ENCODE measurements at places on chromosomes 4 and X.

GRCh38 chrX:21996872-21997455 lies 35.2 kb upstream of the PHEX start:
- DNase-seq: no peak

GRCh38 chrX:46791927-46792809 lies 33.2 kb upstream of the SLC9A7 start:
- peak; percentile 73 for DNase-seq

GRCh38 chr4:4492161-4492847 lies 49.5 kb downstream of the STX18 start:
- no peak for DNase-seq

DNA sequence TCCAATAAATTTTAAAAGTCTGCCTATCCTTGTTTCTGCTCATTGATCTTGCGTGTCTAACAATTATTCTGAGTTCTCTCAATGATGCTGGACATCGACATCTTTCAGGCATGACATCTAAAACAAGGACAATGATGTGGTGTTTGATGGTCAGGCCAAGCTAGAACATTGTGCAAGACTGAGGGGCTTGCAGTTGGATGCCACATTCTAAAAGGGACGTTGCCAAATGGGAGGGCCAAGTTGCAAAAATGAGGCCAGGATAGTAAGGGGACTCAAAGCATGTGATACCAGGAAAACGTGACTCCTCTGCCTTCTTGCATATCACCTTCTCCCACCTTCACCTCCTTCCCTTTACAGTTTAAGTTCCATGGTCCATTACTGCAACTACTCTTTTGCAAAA lies 29.4 kb upstream of the NSUN7 start:
- DNase-seq: no peak

GRCh38 chr4:168755598-168756477 lies 254.2 kb downstream of the CBR4 start:
- DNase-seq: no peak

GRCh38 chr4:102789317-102789717 lies 28.5 kb upstream of the MANBA start:
- no peak for DNase-seq

DNA sequence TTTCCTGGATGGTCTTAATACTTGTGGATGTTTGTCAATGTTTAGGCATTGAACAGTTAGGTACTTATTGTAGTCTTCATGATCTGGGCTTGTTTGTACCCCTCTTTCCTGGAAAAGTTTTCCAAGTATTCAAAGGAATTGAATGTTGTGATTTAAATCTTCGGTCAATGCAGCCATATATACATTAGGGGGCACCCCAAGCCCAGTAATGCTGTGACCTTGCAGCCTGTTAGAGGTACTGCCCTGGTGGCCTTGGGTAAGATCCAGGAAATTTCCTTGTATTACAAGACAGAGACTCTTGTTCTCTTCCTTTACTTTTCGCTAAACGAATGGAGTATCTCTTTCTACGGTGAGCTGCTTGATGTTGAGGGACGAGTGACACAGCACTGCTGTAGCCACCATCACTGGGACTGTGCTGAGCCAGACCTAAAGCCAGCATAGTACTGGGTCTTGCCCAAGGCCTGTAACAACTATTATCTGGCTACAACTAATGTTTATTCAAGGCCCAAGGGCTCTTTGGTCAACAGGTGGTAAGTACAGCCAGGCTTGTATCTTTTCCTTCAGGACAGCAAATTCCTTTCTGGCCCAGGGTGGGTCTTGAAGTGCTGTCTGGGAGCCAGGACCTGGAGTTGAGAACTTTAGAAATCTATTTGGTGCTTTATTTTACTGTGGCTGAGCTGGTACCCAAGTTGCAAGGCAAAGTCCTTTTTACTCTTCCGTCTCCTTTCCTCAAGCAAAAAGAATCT lies 118.3 kb upstream of the ATOH1 start:
- DNase-seq: peak; percentile 76

- no peak for DNase-seq
These were observed 632.2 kb downstream of the SPOCK3 start for GRCh38 chr4:166602068-166602467.

DNA sequence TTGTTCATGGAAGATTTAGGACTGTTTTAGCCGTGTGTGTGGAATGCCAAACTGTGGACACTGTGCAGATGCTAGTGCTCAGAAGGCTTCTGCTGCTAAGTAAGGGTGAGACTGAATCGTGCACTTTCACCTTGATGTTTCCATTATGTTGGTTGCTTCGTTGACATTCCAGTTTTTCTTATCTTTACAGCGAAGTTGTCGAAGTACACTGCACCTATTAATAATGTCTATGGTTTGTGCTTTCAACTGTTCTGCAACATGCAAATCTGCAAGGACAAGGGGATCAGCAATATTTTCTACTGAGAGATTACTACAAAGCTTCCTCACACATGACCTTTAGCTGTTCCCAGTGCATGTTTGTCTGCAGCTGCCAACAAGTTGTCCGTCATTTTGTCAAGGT lies 67.7 kb downstream of the UGT2A3 start:
- no peak for DNase-seq

DNA sequence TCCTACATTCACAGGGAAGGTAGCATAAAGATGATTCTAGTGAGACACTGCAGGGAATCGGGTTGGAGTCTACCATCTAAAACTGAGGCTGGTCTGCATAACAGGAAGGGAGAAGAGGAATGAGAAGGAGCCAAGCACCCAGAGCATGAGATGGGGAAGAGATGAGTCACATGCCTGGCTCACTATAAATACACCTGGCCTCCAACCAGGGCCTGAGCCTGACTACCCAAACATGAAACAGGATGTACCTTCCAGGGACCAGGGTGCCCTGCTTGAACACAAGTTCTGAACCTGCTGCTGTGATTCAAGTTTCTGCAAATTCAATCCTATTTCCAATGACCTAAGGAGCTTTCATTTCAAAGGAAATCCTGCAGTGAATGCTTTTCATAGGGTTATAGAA lies 24.9 kb downstream of the CD99L2 start:
- peak; percentile 7 for DNase-seq

DNA sequence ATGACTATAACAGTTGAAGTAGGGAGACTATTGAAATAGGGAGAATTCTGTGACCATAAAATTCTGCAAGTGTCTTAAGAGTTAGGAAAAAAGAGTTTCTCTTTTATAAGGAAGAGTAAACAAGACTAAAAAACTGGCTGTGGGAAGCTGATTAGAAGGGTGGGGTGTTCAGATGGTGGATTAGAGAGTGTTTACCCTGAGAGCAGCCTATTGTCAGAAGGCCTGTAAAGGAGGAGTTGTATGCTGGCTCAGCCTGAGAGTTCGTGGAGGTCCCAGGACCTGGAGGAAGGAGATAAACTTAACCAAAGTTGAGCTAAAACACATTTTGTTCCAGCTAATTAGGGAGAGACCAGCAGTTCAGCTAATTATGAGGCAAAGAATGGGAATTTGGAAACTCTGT lies 629.7 kb downstream of the PCDH7 start:
- no peak for DNase-seq

GRCh38 chr4:111454961-111455360 lies 690.3 kb upstream of the FAM241A start:
- DNase-seq: peak; percentile 73

GRCh38 chr4:37537484-37537883 lies 148.7 kb downstream of the RELL1 start:
- no peak for DNase-seq

- no peak for DNase-seq
These were observed 67.0 kb downstream of the EFNB1 start for GRCh38 chrX:68895778-68896177.

- no peak for DNase-seq
These were observed 163.2 kb upstream of the SPANXC start for GRCh38 chrX:141405486-141405852.

DNA sequence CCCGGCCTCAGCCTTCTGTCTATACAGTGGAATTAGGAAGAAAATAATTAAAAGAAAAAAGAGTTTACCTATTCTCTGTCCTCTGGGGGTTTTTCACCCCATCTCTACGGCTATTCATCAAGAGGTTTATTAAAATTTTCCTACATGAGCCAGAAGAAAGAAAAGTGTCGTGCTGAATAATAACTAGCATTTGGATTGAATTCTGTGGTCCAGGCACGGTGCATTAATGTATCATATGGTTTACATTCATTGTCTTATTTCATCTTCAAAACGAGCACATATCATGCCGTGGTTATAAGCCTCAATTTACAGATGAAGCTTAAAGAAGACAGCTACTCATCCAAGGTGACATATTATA lies 5.4 kb upstream of the NAA15 start:
- no peak for DNase-seq

DNA sequence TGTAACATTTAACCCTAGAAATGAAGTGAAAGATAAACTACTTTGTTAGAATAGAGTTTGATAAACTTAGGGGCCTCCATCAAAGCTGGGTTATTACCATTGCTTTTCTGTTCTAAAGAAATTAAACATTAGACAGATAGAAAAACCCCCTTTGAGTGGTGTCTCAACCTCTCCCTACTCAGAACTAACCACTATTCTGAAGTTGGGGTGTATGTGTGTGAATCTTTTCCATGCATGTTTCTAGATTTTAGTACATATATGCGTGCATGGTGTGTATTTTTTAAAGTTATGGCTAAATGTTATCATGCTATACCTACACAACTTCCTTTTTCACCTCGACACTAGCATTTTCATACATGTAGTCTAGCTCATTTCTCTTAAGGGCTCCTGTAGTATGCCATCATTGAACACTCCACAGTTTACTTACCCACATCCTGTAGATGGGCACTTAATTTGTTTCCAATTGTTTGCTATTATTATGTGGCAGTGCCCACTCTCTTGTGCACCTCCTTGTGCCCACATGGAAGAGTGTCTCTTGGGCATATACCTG lies 25.7 kb downstream of the GEMIN8 start:
- no peak for DNase-seq

DNA sequence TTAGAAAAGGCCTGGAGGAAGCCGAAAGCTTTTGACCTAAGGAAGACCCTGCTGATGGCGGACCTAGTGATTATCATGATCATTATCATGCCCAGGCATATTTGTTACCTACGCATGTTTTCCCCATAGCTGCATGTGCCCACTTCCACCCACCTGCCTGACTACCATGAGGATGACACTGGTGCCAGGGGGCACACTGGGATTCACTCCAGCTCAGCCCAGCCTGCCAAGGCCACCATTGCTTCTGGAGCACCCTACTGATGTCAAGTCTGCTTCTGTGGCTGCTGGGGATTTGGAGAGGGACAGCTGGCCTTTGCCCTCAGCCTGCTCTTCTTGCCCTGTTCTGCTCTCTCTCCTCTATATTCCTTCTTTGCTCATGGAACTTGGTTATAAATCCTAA lies 124.7 kb upstream of the NALF2 start:
- no peak for DNase-seq

- no peak for DNase-seq
These were observed 34.8 kb downstream of the OSTC start for GRCh38 chr4:108685036-108685686.

- DNase-seq: no peak
These were observed 78.0 kb upstream of the PJA1 start for GRCh38 chrX:69243276-69243675.

GRCh38 chr4:121794505-121795188 lies 6.5 kb upstream of the EXOSC9 start:
- peak; percentile 15 for DNase-seq

DNA sequence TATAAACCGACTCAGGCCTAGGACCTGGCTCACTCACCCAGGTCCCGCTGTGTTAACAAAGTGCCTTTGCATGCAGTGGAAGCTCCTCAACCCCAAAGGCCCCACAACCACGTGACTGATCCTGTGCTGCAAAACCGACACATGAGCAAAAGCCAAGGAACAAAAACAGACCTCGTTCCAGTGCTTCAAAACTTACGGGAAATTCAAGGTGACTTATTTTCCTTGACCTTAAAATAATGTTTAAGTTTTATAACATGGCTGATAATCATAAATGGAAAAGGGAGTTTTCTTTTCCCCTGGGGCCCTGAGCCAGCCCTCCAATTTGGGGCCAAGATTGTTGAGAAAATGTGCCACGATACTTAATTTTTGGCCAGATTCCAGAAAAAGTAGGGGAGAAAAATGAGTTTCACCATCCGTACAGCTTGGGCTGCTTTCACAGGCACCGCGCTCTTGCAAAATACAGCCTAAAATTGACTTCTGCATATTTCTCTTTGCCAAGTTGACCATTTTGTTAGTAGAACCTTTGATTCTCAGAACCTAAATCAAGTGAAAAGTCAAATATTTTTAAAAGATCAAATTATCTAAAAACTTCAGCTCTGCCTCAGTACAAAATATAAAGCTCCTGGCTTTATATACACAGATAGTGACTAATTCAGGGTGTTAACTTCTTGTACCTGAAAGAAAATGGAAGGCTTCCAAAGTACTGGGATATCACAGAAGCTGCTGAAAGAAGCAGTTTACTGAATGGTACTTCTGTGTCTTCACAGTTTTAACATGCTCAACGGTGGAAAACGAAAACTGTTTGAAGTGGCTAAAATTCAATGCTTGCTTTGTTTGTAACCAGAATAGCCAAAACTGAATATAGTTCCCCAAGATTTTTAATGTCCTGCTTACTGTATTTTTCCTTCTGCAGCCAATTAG lies 93.8 kb downstream of the APBB2 start:
- DNase-seq: no peak

DNA sequence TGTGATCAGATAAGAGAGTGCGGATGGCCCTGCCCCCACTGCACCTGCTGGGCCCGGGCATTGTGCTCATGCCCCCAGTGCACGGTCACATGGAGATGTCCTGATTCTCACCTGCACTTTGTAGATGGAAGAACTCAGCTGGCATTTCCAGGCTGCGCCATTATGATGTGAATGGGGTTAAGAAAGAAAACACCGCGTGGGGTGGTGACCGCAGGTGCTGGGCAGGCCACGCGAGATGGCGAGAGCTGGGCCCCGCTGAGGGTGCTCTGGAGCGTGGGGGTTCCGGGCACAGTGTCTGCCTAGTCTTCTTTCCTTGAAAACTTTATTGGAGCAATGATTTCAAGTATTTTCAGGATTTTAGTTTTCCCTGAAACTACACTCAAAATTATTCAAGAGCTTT lies 17.8 kb upstream of the HGFAC start:
- DNase-seq: no peak

GRCh38 chrX:39753293-39753996 lies 344.3 kb downstream of the BCOR start:
- DNase-seq: peak; percentile 95

DNA sequence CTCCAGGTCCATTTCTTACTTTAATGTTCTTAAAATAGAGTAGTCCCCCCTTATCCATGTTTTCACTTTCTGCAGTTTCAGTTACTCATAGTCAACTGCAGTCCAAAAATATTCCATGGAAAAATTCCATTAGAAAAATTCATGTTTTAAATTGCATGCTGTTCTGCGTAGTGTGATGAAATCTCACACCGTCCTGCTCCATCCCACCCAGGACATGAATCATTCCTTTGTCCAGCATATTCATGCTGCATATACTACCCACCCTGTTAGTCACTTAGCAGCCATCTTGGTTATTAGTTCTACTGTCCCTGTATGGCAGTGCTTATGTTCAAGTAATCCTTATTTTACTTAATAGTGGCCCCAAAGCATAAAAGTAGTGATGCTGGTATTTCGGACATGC lies 5.4 kb upstream of the PDLIM5 start:
- no peak for DNase-seq

GRCh38 chrX:87391742-87392141 lies 125.9 kb upstream of the KLHL4 start:
- DNase-seq: no peak

GRCh38 chrX:12315526-12315925 lies 177.3 kb downstream of the FRMPD4 start:
- no peak for DNase-seq

- DNase-seq: peak; percentile 42
These were observed 26.9 kb upstream of the AMOT start for GRCh38 chrX:112867570-112867969.
